Activated T-cell treated with anti-CD3 and anti-CD28 coated beads, Interleukin-2, amount 50 U/mL, for 72 hours (primary cell): ENCODE measurements at places on chromosomes 5 and 9.

GRCh38 chr5:171647043-171647903, 138.3 kb upstream of the SMIM23 start:
- no peak for DNase-seq

DNA sequence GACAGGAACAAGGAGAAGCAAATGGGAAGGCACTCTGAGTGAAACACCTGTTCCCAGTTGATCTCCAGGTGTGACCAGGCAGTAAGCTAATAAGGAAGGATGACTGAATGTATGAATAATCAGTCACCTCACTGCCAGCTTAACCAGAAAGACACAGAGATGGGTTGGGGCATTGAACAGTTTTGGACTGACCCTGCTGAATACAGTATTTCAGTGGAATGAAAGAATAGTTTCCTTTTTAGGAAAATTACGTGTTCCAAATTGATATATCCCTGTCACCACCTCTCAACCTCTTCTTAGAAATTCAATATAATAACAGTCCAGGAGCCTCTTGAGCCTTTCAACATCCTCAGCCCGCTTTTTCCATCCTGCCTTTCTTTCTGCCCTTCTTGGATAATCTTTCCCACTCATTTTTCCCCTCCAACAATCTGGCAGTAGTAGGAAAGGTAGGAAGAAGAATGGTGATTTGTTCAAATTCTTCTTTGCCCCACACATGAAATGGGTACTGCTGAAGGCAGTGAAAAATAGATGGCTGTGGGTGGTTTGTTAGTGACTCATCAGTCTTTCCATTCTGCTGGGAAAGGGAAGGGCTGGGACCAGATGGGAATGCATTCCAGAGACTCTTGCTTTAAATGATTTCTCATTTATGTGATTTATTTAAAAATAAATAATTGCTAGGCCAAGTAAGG, 117.9 kb downstream of the ZSWIM6 start:
- DNase-seq = no peak

- no peak for DNase-seq
Observed at GRCh38 chr5:126280846-126281245, 142.4 kb upstream of the GRAMD2B start.

DNA sequence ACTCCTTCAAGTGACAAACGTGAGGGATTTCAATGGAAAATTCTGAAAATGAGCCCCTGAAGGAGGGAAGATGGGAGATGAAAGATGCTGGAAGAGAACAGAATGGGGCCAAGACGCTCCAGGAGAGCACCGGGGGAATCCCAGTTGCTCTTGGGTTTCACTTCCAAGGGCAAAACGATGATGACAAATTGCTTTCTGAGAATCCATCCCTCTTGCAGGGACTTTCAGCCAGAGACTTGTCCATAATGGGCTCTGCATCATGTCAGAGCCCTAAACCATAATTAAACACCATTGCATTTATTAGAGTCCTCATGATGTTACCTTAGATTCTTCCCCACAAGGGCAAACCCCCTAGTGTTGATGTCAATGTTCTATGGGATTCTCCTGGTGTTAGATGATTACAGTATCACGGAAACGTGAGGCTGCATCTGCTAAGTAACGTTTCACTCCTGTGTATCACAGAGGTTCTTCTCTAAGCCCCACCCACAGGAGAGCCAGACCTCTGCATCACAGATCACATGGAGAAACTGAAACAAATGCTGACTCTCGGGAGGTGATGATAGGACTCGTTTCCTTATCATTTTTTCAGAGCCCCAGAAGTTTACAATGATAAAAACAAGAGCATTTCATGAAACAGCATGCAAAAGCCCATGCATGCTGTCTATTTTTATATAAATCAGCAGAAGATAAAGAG, 114.4 kb downstream of the TENT4A start:
- DNase-seq = peak; percentile 59

- peak; percentile 12 for DNase-seq
Observed at GRCh38 chr9:70566751-70567150, 152.3 kb upstream of the KLF9 start.

DNA sequence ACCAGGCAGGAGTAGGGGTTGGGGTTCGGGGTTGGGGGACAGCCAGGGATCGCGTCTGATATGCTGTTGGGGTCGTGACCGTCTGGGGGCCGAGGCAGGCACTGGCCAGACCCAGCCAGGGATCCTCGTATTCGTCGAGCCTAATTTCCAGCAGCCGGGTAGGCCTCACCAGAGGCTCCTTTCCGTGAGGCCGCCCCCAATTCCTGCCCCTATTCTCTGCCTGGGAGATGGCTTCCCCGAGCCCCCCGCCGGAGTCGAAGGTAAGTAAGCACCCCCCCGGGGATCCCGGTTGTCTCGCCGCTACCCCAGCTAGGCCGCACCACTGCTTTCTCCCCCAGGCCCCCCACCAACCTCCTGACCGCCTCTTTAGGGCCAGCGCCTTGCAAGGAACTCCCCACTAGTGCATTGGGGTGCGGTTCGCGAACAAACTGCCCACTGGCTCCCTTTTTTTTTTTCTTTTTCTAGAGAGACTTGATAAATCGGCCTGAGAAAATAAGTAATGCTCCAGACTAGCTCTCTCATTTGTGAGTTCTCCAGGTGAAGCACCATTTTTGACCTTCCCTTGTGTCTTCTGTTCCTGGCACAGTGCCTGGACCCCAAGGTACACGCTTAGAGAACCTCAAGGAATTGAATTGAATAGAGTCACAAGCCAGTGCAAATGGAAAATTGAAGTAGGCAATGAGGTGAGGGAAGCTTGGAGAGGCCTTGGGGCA, 435 bp downstream of the ZNF189 start:
- DNase-seq = peak; percentile 4

- peak; percentile 14 for DNase-seq
Observed at GRCh38 chr5:75192804-75193203, 43.9 kb downstream of the ANKRD31 start.
